Esophagus squamous epithelium (tissue), 5 donors: ENCODE measurements at places on chromosomes 6 and 20.

GRCh38 chr6:88705601-88706000 lies 257.8 kb downstream of the RNGTT start:
- DNase-seq, result no peak

GRCh38 chr6:3765415-3765814 lies 13.9 kb upstream of the PXDC1 start:
- DNase-seq, result no peak

DNA sequence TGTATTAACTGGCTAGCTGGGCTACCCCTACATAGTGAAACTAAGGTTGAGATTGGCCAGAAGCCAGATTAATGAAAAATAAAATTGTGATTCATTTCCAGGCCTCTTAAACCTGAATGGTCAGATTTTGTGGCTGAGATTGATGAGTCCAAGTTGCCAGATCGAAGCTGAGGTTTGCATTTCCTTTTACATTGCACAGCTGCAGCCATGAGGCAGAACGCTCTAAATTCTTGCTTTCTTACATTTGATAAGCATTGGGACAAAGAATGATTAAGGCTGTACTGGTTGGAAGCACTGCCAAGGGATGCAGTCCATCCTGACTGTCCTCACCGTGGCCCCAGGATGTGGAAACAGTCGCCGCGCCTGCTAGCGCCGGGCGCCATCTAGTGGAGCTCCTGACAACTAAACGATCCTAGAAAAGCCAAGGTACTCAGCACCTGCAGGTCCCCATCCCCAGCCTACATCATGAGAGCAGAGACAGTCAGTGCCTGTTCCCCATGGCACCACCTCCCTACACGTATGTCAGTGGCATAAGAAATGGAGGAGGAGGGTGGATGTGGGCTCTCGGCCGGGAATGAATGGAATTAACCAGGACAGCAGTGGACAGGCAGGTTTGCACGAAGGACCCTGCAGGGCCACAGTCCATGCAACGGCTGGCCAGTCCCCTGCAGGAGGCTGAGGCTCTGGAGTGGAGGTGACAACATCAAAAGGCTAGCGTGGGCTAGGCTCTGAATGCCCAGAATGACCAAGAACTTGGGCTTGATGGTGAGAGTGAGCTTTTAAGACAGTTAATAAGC lies 19.0 kb downstream of the PXDC1 start:
- no peak for DNase-seq

GRCh38 chr6:25280344-25281074 lies 1.3 kb downstream of the CARMIL1 start:
- DNase-seq, result no peak

GRCh38 chr6:31666337-31666965 lies 571 bp downstream of the CSNK2B start:
- DNase-seq, result no peak

GRCh38 chr6:37069639-37070038 lies 64.2 kb downstream of the FGD2 start:
- no peak for DNase-seq

- DNase-seq, result peak; percentile 24
Observed at GRCh38 chr6:149925974-149926777, 3.3 kb upstream of the RAET1G start.

DNA sequence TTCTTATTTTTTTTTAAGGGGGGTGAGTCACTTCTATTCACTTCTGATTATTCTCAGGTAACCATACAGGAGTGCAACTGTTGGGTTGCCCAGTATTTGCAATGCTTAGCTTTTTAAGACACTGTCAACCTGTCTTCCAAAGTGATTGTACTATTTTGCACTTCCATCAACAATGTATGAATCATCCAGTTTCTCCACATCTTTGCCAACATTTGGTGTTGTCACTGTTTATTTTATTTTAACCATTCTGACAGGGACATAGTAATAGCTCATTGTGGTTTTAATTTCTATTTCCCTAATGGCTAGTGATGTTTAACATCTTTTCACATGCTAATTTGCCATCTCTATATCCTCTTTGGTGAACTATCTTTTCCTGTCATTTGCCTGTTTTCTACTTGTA lies 1.4 kb upstream of the SLC13A3 start:
- no peak for DNase-seq

GRCh38 chr6:37417393-37417792 lies 15.6 kb upstream of the CMTR1 start:
- no peak for DNase-seq

DNA sequence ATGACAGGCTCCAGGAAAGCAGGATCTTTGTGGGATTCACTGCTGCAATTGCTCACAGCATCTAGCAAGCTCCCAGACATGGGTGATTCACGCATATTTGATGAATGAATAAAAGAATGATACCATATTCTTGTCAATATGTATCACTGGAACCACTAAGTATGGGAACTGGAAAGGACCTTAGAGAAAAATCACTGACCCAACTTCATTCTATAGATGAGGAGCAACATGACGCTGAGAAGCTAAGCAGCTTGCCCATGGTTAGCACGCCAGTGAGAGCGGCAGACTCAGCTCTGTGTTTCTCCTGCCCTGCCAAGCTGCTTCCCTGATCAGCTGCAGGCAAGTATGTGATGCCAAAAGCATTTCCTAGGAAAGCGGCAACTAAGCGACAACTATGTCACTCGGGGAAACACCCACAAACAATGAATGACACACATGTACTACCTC lies 66.8 kb downstream of the PPP1R3G start:
- no peak for DNase-seq
